ENCODE measurements at places on chromosomes 12 and 14. TPM values are rescaled to one million over a fixed set of nuclear protein-coding genes. Genes with fewer than 3 reads are reported as not detected.

Gene OR4N5
- not detected for polyA plus RNA-seq

Gene DCN
- 2,946 TPM for polyA plus RNA-seq

GRCh38 chr14:75793806-75794205, 132.8 kb downstream of the TTLL5 start:
- DNase-seq, result peak; percentile 51

DNA sequence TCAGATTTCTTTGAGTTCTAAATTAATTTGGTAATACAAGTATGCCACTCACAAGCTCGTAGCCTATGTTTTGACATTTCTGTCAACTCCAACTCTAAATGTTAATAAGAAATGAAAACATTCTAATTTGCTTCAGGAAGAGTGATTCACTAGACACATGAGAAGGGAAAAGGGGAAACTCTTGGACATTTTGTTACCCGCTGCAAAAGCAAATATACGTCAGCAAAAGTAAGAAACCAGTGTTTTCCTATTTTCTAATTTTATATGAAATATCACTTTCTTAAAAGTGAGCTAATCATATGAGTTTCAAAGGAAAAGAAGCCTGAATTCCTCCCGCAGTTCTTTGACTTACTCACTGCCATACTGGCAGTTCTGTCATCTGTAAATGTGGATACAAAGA, 162.3 kb downstream of the GRIP1 start:
- DNase-seq, result no peak

- DNase-seq, result no peak
Observed at GRCh38 chr14:103304706-103305105, 29.3 kb upstream of the EIF5 start.

Gene PTGDR
- 0.23 TPM for polyA plus RNA-seq

Gene SMOC1
- polyA plus RNA-seq, result 4.1 TPM

DNA sequence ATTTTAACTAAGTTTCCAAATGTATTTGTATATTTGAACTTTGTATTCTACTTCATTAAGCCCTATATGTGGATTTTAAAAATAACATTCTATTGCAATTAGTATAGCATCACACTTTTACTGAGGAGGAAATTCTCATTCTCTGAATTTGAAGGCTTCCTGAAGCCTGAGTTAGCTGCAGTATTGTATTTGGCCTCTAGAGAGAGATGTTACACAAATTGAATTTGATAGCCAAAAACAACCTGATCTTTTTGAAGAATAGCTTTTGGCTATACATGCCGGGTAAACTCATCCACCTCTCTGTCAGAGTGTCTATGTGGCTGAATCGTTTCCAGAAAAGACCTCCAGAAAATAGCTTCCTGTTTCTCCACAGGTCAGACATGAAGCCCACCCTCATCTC, 316.5 kb upstream of the OR4E1 start:
- DNase-seq, result peak; percentile 14

- DNase-seq, result no peak
Observed at GRCh38 chr12:61220337-61220736, 1039.9 kb upstream of the USP15 start.

DNA sequence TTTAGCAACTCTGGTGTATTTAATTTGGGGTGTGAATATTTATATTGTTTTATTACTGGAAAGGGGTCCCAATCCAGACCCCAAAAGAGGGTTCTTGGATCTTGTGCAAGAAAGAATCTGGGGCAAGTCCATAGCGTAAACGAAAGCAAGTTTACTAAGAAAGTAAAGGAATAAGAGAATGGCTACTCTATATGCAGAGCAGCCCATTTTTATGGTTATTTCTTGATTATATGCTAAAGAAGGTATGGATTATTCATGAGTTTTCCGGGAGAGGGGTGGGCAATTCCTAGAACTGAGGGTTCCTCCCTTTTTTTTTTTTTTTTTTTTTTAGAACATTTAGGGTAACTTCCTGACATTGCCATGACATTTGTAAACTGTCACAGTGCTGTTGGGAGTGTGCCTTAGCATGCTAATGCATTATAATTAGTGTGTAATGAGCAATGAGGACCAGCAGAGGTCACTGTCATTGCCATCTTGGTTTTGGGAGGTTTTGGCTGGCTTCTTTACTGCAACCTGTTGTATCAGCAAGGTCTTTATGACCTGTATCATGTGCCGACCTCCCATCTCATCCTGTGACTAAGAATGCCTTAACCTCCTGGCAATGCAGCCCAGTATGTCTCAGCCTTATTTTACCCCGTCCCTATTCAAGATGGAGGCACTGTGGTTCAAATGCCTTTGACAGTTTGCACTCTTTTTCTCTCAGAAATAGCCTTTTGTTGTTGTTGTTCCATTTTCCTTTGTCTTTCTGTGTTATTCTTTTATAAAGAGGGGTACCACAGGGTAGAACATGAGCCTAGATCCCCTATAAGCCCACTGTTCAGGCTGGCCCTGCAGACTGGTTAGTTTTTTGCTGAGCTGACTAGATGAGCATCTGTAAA, 75.5 kb upstream of the DCD start:
- peak; percentile 5 for DNase-seq

DNA sequence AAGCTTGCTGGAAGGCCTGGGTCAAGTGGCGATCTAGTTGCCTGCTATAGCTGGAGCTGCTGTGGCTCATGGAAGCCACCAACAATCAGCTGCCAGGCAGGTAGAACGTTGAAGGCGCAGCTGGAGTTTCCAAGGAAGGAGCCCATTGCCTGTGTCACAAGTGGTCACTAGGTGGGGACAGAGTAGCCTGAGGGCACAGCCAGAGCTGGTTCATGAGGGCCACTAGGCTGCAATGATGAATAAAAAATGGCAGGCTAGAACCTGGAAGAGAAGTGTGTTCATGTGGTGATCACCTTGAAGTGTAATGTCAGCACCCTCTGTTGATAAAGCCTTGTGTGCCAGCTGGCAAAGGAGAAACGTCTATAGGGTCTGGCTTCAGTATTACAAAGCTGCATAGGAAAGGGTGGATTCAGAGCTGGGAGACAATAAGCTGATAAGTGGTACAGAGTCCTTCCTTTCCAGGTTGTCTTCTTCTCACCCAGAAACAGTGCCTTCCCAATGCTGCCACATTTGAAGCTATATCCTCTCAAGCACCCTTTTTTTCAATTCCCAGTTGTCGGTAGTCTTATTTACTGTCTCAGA, 165.8 kb downstream of the EMP1 start:
- DNase-seq, result peak; percentile 33

GRCh38 chr12:131793243-131794022, 34.8 kb upstream of the MMP17 start:
- DNase-seq, result no peak

GRCh38 chr12:133264173-133264572, 28.5 kb upstream of the ANHX start:
- DNase-seq, result no peak

GRCh38 chr12:80187660-80188090, 88.3 kb downstream of the OTOGL start:
- peak; percentile 84 for DNase-seq

DNA sequence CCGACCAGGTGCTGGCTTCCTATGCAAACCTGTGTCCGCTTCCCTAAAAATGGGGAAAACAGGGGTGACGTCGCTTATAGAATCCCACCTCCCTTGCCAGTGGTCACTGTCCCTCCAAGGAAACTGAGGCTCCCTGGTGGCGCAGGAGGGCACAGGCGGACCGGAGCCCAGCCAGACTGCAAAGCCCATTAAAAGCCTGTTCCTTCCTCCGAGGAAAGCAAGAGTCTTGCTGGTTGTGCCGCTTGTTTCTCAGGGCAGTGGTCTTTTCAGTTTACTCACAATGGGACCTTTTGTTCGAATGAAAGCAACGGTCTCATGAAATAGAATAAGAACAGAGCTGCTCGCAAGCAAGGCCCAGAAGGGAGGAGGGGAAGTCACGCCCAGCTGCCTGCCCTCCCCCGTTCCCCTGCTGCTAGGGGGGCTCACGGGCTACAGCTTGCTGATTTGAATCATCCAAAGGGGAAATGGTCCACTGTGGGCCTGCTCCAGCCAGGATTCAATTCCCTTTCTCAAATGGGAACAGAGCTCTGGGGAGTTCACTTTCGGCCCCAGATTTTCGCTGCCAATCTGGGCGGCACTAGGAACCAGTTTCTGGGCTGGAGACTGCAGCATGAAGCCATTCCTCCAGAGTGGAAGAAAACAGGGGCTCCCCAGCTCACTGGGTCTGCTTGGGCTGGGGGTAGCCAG, 4.6 kb upstream of the SELPLG start:
- DNase-seq, result peak; percentile 81

Gene C12orf56
- polyA plus RNA-seq, result 0.85 TPM

DNA sequence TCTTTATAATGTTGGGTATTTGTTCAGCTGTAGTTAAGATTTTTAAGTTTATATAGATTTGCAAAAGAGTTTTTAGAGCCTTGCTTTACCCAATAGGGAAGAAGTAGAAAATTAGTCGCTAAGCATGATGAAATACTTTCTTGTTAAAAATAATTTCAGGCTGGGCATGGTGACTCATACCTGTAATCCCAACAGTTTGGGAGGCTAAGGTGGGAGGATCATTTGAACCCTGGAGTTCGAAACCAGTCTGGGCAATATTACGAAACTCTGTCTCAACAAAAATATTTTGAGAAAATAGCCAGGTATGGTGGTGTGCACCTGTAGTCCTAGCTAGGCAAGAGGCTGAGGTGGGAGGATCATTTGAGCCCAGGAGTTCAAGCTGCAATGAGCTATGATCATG, 18.7 kb upstream of the SCFD1 start:
- DNase-seq, result no peak

DNA sequence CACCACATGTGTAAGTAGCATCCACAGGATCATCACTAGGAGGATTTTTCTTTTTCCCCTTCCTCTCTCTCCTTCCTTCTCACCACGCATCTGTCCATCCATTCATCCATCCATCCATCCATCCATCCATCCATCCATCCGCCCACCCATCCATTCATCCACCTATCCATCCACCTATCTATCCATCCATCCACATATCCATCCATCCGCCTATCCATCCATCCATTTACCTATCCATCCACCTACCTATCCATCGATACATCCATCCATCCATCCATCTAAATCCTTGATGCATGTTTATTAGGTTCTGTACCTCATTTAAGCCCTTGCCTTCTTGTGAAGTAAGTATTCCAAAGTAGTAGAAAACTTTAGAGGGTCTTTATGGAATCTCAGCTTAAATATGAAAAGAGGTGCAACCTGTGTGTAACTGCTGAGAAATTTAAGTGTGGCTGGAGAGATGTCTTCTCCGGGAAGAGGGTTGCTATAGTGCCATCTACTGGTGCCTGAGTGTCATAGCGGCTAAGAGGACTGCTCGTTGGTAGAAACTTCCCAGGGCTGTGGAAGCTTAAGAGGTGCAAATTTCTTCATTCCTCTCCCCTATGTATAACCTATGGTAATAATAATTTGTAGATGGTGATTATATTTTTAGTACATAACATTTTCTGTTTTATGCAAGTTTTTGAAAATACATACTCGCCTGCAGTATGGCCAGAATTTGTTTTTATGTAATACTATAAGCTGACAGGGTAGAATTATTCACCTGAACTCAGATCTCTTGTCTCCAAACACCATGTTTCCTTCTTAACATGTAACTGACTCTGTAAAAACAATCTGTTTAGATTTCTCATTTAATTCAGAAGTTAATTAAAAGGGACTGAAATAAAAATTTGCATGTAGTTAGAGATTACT, 46.0 kb downstream of the MYO1H start:
- DNase-seq, result peak; percentile 62

Gene HVCN1
- 7.5 TPM for polyA plus RNA-seq

Gene OASL
- 0.09 TPM for polyA plus RNA-seq

GRCh38 chr14:32028599-32028998, 48.5 kb upstream of the ARHGAP5 start:
- DNase-seq, result no peak

Gene OVCH1
- 0.15 TPM for polyA plus RNA-seq

Gene ASCL4
- not detected for polyA plus RNA-seq

Gene HPD
- 0.09 TPM for polyA plus RNA-seq

DNA sequence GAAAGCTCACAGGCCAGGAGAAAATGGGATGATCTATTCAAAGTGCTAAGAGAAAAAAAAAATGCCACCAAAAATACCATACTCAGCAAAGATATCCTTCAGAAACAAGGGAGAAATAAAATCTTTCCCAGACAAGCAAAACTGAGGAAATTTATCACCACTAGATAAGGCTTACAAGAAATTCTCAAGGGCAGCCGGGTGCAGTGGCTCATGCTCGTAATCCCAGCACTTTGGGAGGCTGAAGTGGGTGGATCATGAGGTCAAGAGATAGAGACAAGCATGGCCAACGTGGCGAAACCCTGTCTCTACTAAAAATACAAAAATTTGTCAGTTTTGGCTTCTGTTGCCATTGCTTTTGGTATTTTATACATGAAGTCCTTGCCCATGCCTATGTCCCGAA, 48.2 kb downstream of the CRY1 start:
- no peak for DNase-seq

Data from muscle of leg (tissue), 16 donors.